ENCODE measurements at places on chromosomes 3 and 15. TPM values are rescaled to one million over a fixed set of nuclear protein-coding genes. Genes with fewer than 3 reads are reported as not detected.

The CKMT1B gene
- total RNA-seq, result 11.3 TPM

DNA sequence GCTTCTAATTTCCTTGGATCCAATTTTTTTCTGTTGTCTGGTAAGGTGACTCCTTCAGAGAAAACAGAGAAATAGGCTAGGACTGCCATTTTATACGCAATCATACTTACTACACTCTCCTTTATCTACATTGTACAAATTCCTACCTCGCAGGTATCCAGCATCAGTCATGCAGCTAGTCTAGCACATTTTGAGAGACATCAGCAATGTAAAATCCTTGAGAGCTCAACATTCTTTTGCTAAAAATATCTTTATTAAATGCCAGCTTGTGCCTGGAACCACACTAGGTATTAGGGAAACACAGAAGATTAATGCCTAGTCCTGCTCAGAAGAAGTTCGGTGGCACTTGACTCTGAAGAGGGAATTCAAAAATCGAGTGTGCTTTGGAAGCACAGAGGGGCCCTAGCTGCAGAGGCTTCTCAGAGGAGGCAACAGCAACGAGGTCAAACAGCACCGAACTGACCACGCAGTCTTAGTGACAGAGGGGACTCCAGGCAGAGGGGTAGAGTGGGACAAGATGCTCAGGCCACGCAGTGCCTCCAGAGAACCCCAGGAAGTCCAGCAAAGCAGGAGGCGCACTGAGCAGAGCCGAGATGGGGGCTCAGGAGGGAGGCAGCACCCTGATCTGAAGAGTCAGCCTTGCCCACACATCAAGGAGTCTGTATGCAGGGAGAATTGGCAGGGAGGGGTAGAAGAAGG is 3.5 kb downstream of the FAM174B start:
- no peak overlapping the region for H3K27ac ChIP-seq
- no peak for DNase-seq
- no peaks in the 10 kb centered on the region for H3K36me3 ChIP-seq
- H3K27me3 ChIP-seq, result peaks cover 34% of the 10 kb centered on the region

- H3K36me3 ChIP-seq, result no peaks in the 10 kb centered on the region
- H3K4me3 ChIP-seq, result no peak overlapping the region
- H3K4me1 ChIP-seq, result no peaks in the 10 kb centered on the region
- H3K27ac ChIP-seq, result no peak overlapping the region
Measured at GRCh38 chr15:28946803-28947202, 61.0 kb downstream of the APBA2 start.

The PCSK6 gene
- 7.7 TPM for total RNA-seq

The CMC1 gene
- total RNA-seq, result 18.6 TPM

DNA sequence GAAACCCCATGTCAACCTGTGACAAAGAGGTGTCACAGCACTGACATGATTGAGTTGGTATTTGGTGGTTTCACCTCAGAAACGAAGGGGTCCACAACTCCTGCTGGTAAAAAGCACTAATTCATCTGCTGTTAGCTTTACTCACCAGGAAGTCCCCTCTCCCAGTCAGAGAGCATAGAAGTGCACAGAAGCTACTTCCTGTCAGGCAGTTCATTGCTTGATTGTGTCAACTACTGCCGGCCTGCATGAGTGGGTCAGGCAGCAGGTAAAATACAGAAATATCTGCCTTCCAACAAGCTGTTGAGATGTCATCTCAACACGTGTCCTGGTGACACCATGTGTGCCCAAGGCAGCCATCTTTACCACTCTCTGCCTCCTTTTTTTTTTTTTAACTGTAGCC is 596.6 kb upstream of the NR2F2 start:
- no peak overlapping the region for H3K27ac ChIP-seq
- H3K27me3 ChIP-seq, result no peaks in the 10 kb centered on the region
- DNase-seq, result no peak
- H3K36me3 ChIP-seq, result no peaks in the 10 kb centered on the region
- H3K4me3 ChIP-seq, result no peak overlapping the region

The CPA3 gene
- total RNA-seq, result 14.3 TPM

The MKRN3 gene
- 0.71 TPM for total RNA-seq

The SPINK8 gene
- not detected for total RNA-seq

DNA sequence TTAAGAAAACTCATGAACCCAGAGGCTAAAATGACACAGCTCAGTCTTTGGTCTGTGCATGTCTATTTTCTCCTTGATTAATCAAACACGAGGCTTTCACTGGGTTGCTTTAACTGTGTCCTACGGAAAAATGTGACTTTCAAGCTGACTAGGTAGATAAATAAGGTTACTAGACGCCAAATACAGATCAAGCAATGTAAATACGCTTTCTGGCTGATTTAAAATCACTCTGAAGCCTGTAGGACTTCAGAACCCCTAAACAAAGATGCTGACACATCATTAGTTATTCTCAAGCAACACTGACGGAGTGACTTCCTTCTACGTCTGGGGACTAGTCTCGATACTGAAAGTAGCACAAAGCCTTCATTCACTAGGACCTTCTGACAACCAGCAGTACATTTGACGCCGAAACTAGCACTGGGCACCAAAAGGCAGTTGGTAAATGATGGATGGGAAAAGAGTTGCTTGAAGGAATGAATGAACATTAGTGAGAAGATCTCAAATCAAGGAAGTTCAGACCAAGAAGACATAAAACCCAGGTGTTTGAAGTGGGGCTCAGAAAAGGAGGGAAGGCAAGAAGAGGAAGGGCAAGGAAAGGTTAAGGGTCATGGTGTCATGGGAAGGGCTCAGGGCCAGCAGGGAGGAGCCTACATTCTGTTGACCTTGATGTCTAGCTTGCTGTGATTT is 67.1 kb upstream of the CDV3 start:
- no peaks in the 10 kb centered on the region for H3K4me1 ChIP-seq
- DNase-seq, result no peak
- H3K4me3 ChIP-seq, result no peak overlapping the region

The TRIM71 gene
- total RNA-seq, result 2.2 TPM

- DNase-seq, result no peak
- H3K27me3 ChIP-seq, result no peaks in the 10 kb centered on the region
- H3K4me3 ChIP-seq, result no peak overlapping the region
- no peak overlapping the region for H3K27ac ChIP-seq
- H3K36me3 ChIP-seq, result no peaks in the 10 kb centered on the region
- H3K4me1 ChIP-seq, result no peaks in the 10 kb centered on the region
Measured at GRCh38 chr3:40871394-40871793, 327.9 kb upstream of the CTNNB1 start.
